Neural progenitor cell (in vitro differentiated cells): ENCODE measurements at places on chromosomes 5 and 9. TPM values are rescaled to one million over a fixed set of nuclear protein-coding genes. Genes with fewer than 3 reads are reported as not detected.

GRCh38 chr5:16736158-16736995, 119.6 kb upstream of the RETREG1 start:
- H3K27me3 ChIP-seq, result no peaks in the 10 kb centered on the region
- H3K4me1 ChIP-seq, result peaks cover 76% of the 10 kb centered on the region
- H3K27ac ChIP-seq, result peak overlapping the region; percentile 91

- H3K36me3 ChIP-seq, result no peaks in the 10 kb centered on the region
- no peaks in the 10 kb centered on the region for H3K27me3 ChIP-seq
- no peak for DNase-seq
- peak overlapping the region; percentile 85 for H3K27ac ChIP-seq
- no peak overlapping the region for H3K4me3 ChIP-seq
Measured at GRCh38 chr5:116922532-116922931, 347.9 kb upstream of the SEMA6A start.

DNA sequence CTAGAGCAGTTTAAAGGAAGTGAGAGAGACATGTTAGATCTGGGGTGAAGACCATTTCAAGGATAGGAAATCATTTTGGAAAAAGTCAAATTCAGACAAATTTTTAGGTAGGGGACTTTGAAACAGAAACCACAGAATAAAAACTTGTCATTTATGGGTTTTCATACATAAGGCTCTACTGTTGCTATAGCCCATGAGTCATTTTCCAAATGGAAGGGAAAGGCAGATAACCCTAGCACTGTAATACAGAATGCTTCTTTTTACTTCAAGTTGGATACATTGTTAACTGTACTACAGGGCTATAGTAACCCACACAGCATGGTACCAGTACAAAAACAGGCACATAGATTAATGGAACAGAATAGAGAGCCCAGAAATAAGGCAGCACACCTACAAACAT, 455.4 kb downstream of the EBF1 start:
- no peak overlapping the region for H3K4me3 ChIP-seq
- no peaks in the 10 kb centered on the region for H3K27me3 ChIP-seq
- DNase-seq, result no peak
- no peaks in the 10 kb centered on the region for H3K36me3 ChIP-seq

- H3K4me1 ChIP-seq, result no peaks in the 10 kb centered on the region
- H3K27me3 ChIP-seq, result no peaks in the 10 kb centered on the region
- no peak overlapping the region for H3K27ac ChIP-seq
- H3K36me3 ChIP-seq, result no peaks in the 10 kb centered on the region
- DNase-seq, result no peak
Measured at GRCh38 chr9:121333950-121334773, 35.9 kb downstream of the STOM start.

Gene CCDC192
- total RNA-seq, result 2.7 TPM in 1 of 2 replicates, not detected in the other

Gene HTR4
- total RNA-seq, result 0.06 TPM in 1 of 2 replicates, not detected in the other

Gene LRRC19
- total RNA-seq, result not detected in 2 replicates

Gene POLR3G
- total RNA-seq, result 4.4 and 8.4 TPM in 2 replicates

Gene RNF183
- 0.09 and 0.28 TPM in 2 replicates for total RNA-seq

Gene ACSL6
- not detected in 2 replicates for total RNA-seq
